Kasumi-1 (cell line): ENCODE measurements at places on chromosomes 6 and 20.
A peak's percentile ranks its signal among the peaks of the same experiment; 100 is the strongest.

- DNase-seq = no peak
Measured at GRCh38 chr6:21199262-21199661, 394.3 kb upstream of the SOX4 start.

DNA sequence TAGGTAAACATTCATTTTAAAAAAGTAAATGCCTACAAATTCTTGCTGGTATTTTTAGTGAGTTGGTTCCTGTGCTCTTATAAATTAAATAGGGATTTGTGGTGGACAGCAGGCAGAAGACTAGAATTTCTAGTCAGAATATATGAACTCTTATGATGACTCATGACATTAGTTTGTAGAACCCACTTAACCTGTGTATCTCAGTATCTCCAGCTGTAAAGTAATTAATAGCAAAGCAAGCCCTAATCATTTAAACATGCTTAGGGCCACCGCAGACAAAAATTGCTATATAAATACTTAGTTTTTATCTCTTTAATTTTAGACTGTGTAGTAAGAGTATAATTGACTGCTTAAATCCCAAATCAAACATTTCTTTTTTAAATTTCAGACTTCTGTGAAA is 2.4 kb downstream of the FAM135A start:
- DNase-seq = no peak

- DNase-seq = peak; percentile 98
Measured at GRCh38 chr6:154301839-154302752, 54.5 kb downstream of the IPCEF1 start.

GRCh38 chr6:132272776-132273175 is 128.5 kb downstream of the MOXD1 start:
- DNase-seq = no peak

DNA sequence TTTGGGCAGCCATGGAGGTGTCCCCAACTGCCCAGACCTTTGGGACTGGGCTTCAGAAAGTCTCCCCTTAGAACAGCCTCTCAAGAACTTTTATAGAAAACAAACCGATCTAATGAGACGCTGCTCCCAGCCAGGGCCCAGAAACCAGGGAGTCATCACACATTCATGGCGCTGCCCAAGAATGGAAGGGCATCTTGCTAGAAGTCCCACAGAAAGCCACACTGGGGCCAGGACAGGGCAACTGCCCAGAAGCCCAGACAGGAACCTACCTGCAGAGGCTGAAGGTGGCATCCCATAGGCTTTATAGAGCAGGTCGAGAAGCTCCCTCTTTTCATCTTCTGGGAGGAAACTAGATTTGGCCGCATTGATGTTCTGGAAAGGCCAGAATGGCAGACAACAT is 31.5 kb downstream of the ADA start:
- DNase-seq = no peak

- no peak for DNase-seq
Measured at GRCh38 chr6:15080895-15081294, 165.0 kb upstream of the JARID2 start.

DNA sequence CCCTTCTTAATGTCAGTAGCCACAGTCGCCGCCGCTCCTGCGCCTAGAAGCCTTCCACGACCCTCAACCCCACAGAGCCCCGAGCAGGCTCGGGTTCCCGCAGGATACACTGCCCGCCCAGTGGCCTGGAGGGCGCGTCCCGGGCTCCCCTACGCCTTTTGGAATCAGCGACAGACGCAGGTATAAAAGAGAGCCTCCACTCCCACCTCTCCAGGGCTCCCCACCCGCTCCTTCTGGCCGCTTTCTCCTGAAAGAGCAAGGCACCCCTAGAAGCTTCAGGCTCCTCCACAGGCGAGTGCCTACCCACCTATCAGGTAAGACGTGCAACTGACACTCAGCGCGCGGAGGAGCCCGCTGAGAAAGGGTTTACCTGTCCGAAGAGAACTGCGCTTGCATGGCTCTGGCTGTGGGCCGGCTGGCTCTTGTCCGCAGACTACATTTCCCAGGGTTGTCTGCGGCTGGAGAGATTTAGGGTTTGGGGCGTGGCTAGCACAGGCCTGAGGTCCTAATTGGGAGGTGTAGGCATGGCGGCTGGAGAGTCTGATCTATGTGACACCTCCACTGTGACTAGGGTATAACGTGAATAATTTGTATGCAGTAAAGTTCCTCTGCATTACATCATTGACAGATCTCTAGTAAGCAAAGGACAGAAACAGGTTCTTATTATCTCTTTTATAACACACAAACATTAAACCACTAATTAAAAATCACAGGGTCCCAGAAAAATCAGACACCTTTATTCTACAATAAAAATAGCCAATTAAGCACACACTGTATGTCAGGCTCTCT is 13.5 kb upstream of the ZNF391 start:
- no peak for DNase-seq

GRCh38 chr6:96652552-96652951 is 89.6 kb downstream of the FHL5 start:
- DNase-seq = no peak
